ENCODE measurements at places on chromosomes 7 and 10. TPM values are rescaled to one million over a fixed set of nuclear protein-coding genes. Genes with fewer than 3 reads are reported as not detected.

DNA sequence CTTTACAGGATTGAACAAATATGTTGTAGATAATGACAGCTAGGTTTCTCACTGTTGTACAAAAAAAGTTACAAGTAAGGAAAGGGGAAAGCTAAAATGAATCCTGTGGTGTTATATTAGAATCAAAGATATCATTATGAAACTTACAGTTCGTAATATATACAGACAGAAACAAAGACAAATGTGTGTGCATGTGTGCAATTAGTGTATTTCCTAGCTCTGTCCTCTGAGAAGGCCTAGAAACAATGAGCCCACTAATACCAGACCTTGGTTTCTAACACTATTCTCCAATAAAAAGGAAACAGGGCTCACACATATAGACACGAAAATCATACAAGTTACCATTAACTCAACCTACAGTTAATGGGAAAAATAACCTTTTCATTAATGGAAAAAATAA, 8.0 kb downstream of the KDM7A start:
- no peak for DNase-seq

DNA sequence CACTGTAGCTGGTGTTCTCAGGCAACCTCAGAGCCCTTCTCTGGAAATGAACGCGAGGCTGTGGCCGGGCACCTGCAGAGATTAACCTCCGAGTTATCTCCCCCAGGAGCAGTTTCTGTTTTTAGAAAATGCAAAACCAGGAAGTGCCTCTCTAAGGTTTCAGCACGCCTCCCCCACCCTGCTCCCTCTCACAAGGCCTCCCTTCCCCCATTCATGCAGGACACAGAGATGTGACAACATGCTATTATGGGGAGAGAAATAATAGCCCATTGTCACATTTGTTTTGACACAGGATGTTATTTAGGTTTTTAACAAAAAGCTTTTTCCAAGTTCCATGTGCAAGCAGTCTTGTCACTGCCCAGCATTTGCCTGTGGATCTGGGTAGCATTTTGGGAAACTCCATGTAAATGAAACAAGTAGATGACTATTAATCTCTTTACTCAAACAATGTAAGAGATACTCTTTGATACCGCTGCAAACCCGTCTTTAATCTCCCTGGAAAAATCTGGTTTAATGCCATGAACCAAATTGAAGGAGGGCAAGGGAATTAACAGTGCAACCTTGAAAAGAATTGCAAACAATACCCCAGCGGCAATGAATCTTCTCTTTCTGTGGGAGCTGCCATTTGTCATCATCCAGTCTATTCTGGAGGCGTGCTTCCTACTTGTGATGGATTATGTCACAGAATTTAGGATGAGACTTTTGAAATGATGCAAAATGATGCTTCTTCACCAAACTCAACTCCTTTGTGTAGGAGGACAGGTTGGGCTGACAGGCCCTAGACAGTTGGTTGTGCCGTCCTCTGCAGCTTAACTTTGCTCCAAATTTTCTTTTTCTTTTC, 86.5 kb upstream of the NMT2 start:
- peak; percentile 6 for DNase-seq

- no peak for DNase-seq
These were observed 164.8 kb downstream of the DNAJB6 start for GRCh38 chr7:157501581-157501980.

GRCh38 chr10:129277841-129278240, 189.2 kb upstream of the MGMT start:
- no peak for DNase-seq

DNA sequence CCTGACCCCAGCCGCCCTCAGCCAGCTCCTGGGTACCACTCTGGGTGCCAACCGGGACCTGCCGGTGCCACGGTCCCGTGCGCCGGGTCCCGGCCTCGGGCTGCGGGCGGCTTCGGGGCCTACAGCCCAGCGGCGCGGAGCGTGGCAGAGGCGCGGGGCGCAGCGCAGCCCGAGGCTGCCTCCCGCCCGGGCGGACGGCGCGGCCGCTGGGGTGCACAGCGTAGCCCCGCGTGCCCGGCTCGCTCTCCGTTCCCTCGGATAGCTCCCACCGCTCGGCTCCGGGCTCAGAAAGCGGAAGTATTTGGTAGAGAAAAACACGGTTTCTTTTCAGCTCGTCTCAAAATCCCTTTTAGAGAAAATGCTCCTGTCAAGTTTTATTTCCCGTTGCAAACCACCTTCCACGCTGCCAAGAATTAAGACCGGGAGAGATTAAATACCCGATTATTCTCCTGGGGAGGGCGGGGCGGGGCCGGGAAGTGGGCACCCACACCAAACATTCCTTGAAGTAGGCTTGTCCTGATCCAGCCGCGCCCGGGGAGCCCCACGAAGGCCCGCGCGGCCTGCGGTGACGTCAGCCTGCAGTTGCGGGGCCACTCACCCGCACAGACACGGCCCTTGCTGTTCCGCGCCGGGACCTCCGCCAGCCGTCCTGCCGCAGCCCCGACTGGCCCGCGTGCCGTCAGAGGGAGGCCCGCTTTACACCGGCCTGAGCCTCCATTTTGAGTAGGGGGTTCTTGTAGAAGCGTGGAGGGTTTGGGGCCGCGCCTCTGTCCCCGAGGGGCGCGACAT, 7.2 kb downstream of the HOXA13 start:
- DNase-seq = no peak

DNA sequence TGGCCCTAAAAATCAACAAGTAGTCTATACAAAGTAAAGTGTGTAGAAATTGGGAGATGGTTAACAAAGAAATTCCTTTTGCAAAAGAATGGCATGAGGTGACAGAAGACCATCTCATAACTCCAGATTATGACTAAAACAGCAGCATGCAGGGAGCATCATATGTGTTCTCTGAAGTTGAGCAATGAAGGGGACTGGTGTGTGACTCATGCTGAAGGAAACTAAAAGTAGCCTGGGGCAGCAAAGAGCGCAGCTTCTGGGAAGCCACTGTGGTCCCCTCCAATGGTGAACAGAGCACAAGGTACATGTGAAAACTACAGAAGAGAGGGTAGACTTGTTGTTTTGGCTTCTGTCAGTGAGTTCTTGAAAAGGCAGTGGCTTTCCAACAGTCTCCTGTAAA, 133.4 kb downstream of the MACC1 start:
- DNase-seq = no peak

DNA sequence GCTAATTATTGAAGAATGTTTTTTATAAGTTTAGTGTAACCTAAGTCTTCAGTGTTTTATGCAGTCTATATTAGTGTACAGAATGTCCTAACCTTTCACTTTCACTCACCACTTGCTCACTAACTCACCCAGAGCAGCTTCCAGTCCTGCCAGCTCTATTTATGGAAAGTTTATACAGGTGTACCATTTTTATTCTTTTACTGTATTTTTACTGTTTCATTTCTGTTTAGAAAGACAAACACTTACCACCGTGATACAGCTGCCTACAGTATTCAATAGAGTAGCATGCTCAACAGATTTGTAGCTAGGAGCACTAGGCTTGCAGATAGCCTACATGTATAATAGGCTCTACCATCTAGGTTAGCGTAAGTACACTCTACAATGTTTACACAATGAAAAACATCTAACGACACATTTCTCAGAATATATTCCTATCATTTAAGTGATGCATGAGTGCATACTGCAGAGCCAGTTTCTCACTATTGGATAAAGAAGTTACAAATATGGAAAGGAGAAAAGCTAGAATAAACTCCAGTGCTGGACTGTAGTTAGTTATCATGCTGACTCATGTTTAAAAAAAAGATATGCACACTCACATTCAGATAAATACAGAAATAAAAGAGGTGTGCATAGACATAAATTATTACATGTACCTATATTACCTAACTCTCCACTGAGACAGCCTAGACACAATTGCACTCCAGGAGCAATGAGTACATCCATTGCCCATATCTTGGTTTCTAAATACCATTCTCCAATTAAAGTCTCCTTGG, 30.4 kb downstream of the STEAP1B start:
- DNase-seq = no peak

DNA sequence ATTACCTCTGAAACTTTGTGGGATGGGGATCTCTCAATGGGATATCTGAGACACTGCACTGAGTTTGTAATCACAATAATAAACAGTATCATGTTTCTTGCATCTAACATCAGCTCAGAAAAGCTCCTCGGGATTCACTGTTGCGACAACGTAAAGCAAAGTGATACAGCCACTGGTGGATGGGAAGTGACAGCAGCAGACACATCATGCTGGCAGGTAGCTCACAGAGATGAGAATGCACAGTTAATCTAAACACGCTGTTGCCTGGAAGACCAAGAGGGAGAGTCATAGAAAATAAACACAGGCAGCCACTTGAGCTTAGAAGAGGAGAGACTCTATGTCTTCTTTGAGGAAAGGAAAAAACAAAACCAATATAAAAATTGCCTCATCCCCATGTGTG, 513.8 kb downstream of the MAGI2 start:
- no peak for DNase-seq

DNA sequence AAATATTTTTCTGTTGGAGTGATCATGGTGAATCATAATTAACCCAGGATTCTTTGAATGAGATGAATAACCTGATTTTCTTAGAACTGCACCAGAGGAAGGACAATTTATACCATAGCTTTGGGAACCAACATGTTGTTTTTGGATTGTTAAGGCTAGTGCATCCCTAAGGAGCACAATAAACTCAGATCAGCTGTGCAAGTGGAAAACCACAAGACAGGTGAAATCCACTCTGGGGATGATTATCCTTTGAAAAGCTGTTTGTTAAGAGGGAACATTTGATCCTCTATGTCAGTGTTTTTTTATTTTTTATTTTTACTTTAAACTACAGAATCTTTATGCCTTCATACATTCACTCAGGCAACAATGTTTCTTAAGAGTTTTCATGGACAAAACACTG, 232.1 kb upstream of the PCLO start:
- DNase-seq = no peak

DNA sequence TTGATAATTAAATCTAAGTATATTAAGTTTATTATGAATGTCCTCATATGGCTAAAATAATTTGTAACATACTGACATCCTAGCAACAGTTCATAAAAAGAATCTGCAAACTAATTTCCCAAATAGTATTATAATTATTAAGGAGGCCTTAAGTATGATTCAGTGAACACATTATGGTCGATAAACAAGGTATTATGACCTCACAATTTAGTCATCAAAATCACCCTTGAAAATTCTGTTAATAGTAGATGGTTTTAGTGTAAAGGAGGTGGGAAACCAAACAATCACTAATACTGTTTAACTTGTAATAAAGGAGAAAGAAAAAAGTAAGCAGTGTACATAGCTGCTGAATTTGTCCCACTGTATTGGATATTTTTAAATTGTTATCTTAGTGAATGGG, 2.1 kb downstream of the ETV1 start:
- DNase-seq = no peak

DNA sequence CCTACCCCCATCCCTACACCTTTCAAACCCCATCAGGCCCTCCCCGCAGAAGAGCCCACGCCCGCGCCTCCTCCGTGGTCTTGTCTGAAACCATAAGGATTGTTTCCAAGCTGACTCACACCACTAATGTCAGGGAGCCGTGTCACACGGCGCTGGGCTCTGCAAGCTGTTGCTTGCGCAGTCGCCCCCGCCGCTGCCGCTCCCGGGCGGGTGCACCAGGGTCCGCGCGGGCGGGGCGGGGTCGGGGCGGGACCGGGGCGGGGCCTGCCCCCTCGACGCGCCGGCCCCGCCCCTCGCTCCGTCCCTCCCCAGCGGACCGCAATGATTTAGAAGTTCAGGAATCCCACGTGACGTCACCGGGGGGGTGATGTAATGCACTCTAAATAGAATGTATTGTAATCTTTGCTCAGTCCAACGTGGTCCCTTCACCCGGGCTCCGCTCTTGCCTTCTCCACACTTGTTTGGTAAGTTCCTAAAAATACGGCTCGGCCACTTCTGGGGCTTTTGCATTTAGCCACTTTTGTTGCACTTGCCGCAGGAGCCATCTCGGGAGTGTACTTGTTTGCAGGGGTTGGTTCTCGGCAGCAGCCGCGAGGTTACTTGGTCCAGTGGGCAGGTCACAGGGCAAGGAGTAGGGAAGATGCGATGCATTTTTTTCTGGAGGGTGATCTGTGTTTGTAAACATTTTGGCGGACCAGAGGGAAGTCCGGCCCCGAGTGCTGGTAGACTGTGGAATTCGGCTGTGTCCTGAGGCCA, 3.2 kb upstream of the CREB5 start:
- DNase-seq = peak; percentile 41

DNA sequence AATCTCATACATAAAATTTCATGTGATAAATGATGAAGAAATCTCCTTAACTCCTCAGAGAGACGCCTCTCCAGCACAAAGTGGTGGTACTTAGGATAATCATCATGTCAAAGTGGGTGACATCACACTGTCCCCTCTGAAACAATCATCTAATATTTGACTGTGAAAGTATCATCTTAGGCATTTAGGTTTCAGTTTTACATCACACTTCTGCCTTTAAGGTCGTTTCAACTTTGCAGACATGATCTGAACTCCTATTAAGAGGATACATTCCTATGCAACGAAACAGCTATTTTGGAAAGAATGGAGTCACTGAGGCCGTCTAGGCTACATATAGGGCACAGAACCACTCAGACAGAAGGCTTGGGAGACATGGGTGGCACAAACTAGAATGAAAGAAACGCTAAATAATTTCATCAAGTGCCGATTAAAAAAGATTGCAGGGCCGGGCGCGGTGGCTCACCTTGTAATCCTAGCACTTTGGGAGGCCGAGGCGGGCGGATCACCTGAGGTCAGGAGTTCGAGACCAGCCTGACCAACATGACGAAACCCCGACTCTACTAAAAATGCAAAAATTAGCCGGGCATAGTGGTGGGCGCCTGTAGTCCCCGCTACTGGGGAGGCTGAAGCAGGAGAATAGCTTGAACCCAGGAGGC, 2.0 kb downstream of the VOPP1 start:
- no peak for DNase-seq

GRCh38 chr10:44385696-44386441, 972 bp upstream of the CXCL12 start:
- no peak for DNase-seq

GRCh38 chr10:19775296-19775695, 40.9 kb upstream of the PLXDC2 start:
- DNase-seq = no peak

- no peak for DNase-seq
These were observed 54.1 kb downstream of the NRAP start for GRCh38 chr10:113609704-113610108.

FAM24B gene
- 13.1 TPM for total RNA-seq

FOXP2 gene
- total RNA-seq = not detected

ANKRD26 gene
- 4.3 TPM for total RNA-seq

OR6V1 gene
- total RNA-seq = not detected

ZDHHC4 gene
- total RNA-seq = 21.0 TPM

SLC18A3 gene
- total RNA-seq = not detected

MEOX2 gene
- total RNA-seq = not detected

Measured in activated T-helper 1 cell treated with anti-CD3 and anti-CD28 coated beads, Interleukin-12 subunit alpha, Interleukin-12 subunit beta, Interleukin-2, Interleukin-4 antibody, amounts not matched to agents 30 ng/mL and 10 ng/mL and 1 ng/mL, durations not matched to agents 14 hours and 24 hours and 36 hours (primary cell).